Nephron progenitor cell (in vitro differentiated cells): ENCODE measurements at places on chromosomes 5 and 9.

- no peak for DNase-seq
These were observed 104.2 kb upstream of the HMHB1 start for GRCh38 chr5:143707806-143708205.

- DNase-seq, result no peak
These were observed 188.8 kb downstream of the MEF2C start for GRCh38 chr5:88694023-88694679.

- DNase-seq, result no peak
These were observed 216.2 kb upstream of the S1PR3 start for GRCh38 chr9:88775037-88775471.

GRCh38 chr5:111932628-111933027, 175.6 kb upstream of the NREP start:
- DNase-seq, result no peak

DNA sequence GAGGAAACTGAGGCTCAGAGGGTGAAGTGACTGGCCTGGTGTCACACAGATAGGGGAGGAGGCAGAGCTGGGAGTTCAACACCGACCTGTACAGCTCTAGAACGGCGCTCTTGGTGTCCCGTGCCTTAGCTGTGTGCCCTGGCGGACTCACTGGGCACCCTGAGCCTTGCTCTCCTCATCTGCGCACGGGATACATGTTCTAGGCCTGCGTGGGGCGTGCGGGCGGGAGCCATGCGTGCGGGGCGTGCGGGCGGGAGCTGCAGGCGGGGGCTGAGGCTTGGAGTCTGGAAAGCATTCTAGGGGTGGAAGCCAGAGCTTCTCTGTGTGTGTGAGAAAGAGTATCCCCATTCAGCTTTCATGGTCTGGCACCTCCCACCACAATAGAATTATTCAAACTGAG, 165.3 kb downstream of the GAPVD1 start:
- no peak for DNase-seq

DNA sequence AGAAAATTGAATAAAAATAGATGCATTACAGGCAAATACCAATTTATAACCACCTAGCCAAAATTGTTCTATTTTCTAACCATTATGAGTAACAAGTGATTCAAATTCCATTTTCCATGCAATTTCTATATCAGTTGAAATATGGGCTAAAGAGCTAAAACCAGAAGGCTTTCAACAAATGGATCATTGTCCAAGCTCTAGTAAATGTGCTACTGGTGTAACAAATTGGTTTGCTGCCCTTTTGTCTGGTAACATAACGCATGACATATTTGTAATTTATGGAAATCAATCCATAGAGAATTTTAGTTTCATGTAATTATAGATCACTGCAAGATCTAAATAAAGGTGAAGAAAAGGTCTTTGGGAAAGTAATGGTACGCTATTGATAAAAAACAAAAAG, 708.0 kb upstream of the GRAMD2B start:
- no peak for DNase-seq

DNA sequence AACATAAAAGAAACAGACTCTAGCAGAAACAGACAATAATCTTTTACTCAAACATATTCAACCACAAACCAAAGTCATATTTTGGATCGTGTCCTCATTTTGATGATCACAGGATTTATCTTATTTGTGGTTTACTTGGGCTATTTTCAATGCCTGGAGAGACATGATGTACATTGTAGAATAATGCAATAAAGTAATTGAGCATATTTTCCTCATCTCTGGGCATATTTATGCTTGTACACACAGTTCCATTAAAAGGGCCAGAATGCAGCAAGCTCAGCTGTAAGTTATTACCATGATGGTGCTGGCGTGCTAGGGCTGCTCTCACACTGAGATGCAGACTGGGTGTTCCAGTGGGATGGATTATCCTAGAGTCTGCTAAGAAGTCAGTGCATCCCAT, 456.7 kb downstream of the TLE4 start:
- DNase-seq, result no peak

DNA sequence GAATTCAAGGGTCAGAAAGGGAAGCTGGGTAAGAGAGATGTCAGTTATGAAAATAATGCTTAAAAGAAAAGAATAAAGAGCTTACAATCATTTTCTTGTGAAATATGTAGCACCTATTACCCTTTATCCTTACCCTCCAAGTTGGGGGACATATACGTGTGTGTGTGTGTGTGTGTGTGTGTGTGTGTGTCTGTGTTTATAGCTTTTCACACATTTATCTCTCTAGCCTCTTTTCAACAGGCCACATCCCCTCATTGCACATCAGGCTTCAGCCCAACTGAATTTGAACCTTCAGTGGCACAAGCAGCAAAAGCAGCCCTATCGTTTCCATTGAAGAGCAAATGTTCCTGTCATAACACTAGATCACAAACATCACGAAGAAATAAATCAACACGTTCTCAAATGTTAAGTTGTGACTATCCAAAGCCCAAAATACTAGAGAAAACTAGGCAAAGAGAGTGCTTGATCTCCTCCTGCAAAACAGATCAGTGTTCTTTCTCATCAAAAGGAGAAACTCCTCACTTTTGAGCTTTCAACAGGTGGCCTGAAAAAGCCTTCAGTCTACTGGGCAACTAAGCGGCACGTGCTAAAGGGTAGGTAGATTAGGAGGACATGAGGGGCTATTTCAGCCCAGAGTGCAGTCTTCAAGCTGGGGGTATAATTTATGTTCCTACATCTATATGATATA, 416.4 kb downstream of the EFNA5 start:
- no peak for DNase-seq

DNA sequence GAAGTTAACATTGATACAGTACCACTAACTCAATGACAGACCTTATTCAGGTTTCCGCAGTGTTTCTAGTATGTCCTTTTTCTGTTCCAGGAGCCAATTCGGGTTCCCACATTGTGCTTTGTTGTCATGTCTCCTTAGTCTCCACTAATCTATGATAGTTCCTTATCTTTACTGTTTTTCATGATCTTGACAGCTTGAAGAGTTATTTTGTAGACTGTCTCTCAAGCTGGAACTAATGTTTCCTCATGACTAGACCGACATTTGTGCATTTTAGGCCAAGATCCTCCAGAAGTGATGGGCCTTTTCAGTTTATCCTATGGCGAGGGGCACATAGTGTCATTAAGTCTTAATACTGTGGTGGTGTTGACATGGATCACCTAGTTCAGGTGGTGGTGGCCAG, 104.2 kb downstream of the MACROH2A1 start:
- no peak for DNase-seq

- no peak for DNase-seq
These were observed 394.0 kb upstream of the KLF4 start for GRCh38 chr9:107883496-107884124.

DNA sequence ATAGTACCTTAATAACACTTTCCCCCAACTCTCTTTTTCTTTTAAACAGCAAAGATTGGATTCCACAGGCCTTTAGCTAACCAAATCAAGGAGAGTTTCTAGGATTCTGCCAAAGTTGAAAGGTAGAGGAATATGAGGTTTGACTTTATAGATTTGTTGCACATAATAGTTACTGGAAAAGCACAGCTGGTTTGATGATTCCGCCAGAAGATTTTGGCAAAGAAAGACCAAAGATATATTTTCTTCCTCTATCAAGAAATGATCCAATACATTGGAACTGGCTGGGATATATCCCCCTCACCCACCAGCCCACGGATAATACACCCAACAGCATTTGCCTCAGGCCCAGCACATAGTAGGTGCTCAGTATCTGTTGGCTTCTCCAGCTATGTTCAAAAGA, 289.8 kb downstream of the EBF1 start:
- DNase-seq, result no peak

GRCh38 chr5:74289238-74289637, 351.3 kb downstream of the ENC1 start:
- no peak for DNase-seq

DNA sequence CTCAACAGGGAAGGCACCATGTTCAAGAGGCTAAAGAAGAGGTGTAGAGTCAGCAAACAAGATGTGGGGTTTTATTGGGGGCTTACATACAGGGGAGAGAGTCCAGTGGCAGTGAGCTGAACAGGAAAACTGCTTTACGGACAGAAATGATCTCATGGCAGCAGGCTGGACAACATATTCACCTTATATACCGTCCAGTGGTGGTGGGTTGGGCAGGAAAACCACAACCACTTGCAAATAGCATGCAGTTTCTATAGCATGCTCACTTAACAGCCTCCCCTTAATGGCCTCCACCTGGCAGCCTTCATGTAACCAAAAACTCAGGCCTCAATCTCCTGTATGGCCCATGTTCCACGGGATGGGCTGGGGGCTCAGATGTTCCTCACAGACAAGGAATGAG, 5.4 kb downstream of the TNFSF8 start:
- no peak for DNase-seq

- DNase-seq, result no peak
These were observed 175.5 kb downstream of the NXNL2 start for GRCh38 chr9:88710449-88710848.

DNA sequence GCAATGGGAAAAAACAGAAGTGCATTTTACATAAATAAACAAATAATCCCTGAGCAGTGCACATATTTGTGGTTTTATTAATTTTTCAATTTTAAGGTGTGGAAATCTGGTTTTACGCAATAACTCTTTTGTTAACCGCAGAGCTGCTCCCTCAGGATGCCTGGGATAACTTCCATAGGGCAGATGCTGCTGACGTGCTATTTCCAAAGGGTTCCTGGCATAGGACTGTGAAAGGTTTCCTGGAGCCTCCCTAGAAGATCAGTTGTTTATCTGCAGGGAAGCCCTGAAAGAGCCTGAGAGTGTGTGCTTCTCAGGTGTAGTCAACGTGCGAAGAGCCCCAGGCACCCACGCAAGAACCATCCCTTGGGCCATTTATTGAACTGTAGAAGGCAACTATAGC, 443.5 kb downstream of the PLK2 start:
- no peak for DNase-seq

- no peak for DNase-seq
These were observed 379.5 kb downstream of the SH3GL2 start for GRCh38 chr9:17958363-17958762.

GRCh38 chr9:96185518-96186156, 116.3 kb downstream of the HSD17B3 start:
- DNase-seq, result no peak

- DNase-seq, result no peak
These were observed 11.9 kb downstream of the EEIG1 start for GRCh38 chr9:127968700-127969383.

DNA sequence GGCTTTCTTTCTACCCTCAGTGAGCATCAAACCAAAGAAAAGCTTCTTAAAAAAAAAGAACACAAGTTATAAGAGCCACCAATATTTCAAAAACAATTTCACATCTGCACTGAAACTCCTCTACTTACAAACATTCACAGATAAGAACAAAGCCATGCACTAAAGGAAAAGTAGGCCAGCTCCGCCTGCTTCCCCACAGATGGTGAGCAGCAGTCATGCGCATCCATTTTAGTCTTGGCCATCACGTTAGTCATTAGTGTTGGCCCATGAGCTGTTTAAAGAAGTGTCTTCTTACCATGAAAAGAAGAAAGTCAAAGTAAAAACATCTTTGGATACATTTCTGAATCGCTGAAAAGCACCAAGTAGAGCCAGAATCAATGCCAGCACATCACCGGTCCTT, 40.0 kb upstream of the SMIM23 start:
- no peak for DNase-seq

DNA sequence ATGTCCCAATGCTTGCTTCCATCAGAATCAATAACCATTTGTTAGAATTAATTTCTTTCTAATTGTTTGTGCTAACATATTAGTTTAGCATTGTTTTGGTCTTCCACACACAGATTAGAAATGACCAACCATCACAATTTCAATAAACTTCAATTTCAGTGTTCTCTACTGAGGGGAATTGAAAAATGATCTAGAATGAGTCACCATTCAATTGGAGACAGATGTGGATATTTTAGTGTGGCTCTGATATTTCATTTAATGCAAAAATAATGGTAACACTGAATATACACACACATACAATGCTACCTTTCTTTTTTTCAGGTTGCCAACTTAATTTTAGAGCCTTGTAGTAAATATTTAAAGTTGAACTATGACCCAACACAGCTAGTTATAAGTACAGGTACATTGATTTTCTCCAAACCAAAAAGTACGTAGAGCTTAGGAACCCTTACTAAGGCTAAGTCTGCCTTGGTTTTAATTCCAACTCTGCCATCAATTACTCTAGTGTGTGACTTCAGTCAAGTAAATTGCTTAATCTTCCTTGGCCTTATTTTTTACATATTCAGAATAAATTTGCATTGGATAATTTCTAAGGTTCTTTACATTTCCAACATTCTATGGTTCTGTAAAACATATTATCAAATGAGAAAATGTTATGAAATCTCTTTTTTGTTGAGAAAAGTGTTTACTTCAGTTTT, 143.9 kb downstream of the DMRTA1 start:
- DNase-seq, result no peak

GRCh38 chr9:128550770-128551656, 1.4 kb upstream of the SPTAN1 start:
- DNase-seq, result peak; percentile 45

- no peak for DNase-seq
These were observed 14.3 kb upstream of the TEK start for GRCh38 chr9:27094640-27095298.

DNA sequence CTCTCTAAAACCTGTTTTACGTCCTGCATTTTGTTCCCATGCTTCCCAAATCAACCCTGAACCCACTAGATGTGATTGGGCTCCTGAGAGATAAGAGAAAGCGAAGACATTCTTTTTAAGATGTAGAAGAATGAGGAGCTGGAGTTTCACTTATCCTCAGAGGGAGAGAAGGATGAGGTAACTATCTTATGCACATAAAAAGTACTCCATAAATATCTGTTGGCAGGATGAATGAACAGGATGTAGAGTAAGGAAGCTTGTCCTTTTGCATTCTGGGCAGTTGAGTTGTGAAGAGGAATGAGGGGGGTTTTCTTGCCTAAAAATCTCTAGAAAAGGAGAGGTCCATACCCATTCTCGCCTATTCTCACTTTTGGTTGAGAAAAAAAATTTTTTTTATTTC, 163.2 kb downstream of the UNC13B start:
- no peak for DNase-seq

DNA sequence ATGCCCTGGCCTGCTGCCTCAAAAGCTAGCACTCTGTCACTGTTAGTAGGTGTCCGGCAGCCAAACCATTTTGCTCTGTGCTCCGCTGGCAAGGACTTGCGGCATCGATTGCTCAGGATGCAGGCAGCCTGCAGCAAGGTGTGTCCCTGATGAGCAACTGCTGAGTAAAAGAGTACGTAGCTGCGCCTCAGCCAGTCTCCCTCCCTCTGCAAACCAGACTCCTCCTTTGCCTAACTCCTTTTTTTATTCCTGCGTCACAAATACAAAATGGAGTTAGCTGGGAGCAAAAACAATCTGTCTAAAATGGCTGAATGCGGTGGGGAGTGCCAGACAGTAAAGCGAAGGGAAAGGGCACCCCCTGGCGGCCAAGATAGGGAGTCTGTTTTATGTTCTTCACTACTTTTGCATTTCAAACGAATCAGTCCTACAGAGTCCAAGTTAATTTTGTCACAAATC, 61.1 kb downstream of the DIAPH1 start:
- DNase-seq, result peak; percentile 88

- no peak for DNase-seq
These were observed 290.0 kb downstream of the CETN3 start for GRCh38 chr5:90119531-90119971.

DNA sequence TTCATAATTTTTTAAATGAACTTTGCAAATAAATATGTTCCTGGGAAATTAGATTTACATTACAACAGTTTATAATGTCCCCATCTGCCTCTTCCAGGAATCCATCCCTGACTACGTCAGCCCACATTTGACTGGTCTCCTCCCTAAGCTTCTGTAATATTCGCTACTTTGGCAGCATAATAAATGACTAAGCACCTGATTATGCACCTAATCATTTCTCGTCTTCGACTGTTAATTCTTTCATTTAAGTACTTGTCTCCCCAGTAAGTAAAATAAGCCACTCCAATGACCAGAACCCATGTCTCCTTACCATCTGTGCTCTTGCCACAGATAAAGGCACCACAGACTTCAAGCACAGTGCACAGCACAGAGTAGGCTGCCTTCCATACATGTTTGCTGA, 122.7 kb downstream of the DENND1A start:
- no peak for DNase-seq
